Osteocyte (in vitro differentiated cells): ENCODE measurements at places on chromosomes 5 and 9. TPM values are rescaled to one million over a fixed set of nuclear protein-coding genes. Genes with fewer than 3 reads are reported as not detected.

BTNL8 gene
- not detected in 2 replicates for total RNA-seq

- H3K4me3 ChIP-seq, result no peak overlapping the region
- H3K27me3 ChIP-seq, result no peaks in the 10 kb centered on the region
- no peaks in the 10 kb centered on the region for H3K36me3 ChIP-seq
- no peak for DNase-seq
- H3K27ac ChIP-seq, result no peak overlapping the region
Measured at GRCh38 chr9:84966876-84967830, 297.6 kb downstream of the NTRK2 start.

DNA sequence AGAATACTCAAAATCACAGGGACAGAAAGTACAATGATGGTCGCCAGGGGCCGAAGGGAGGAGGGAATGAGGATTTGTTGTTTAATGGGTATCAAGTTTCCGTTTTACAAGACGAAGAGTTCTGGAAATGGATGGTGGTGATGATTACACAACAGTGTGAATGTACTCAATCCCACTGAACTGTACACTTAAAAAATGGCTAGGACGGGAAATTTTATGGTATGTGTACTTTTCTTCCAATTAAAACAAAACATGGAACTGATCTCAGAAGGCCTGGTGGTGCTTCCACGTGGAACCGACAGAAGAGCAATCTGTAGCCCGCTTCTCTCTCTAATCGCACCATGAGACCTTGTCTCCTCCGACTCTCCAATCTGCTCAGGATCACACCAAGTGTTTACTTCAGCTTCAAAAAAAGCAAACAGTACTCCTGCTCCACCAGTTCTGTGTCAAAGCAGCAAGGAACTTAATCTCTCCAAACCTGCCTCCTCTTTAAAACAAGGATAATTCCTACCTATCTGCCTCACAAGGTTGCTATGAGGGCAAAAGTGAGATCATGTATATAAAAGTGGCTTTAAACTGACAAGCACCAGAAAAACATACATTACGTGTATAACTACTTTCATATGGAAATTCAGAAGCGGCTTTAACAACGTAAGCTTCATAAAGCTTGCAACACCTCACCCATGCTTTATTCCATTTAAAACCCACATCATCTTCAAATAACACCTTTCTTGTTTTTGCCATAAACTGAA, 2.1 kb downstream of the ECPAS start:
- peaks cover 44% of the 10 kb centered on the region for H3K4me1 ChIP-seq
- no peak for DNase-seq
- H3K27ac ChIP-seq, result peak overlapping the region; percentile 89

GRCh38 chr5:107952450-107952849, 281.7 kb upstream of the EFNA5 start:
- H3K4me1 ChIP-seq, result peaks cover 10% of the 10 kb centered on the region
- no peaks in the 10 kb centered on the region for H3K27me3 ChIP-seq
- no peak overlapping the region for H3K4me3 ChIP-seq
- no peak overlapping the region for H3K27ac ChIP-seq
- no peak for DNase-seq
- no peaks in the 10 kb centered on the region for H3K36me3 ChIP-seq

DNA sequence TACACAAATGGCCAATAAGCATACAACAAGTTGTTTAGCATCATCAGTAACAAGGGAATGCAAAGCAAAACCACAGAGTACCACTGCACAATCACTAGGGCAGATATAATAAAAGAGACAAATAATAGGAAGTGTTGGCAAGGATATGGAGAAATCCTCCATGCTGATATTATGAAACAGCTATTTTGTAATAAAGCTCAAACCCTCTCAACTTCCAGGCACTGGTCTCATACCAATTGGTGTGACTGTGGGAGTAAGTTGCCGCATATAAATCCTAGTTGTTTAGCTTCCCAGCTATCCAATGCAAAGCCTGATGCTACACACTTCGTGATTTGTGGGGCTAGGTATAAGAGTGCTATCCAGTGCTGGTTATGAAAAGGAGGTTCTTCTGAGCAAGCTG, 88.6 kb downstream of the SMIM23 start:
- no peak overlapping the region for H3K27ac ChIP-seq
- peaks cover 8% of the 10 kb centered on the region for H3K4me1 ChIP-seq
- peaks cover 49% of the 10 kb centered on the region for H3K36me3 ChIP-seq
- H3K4me3 ChIP-seq, result no peak overlapping the region
- H3K27me3 ChIP-seq, result no peaks in the 10 kb centered on the region

DNA sequence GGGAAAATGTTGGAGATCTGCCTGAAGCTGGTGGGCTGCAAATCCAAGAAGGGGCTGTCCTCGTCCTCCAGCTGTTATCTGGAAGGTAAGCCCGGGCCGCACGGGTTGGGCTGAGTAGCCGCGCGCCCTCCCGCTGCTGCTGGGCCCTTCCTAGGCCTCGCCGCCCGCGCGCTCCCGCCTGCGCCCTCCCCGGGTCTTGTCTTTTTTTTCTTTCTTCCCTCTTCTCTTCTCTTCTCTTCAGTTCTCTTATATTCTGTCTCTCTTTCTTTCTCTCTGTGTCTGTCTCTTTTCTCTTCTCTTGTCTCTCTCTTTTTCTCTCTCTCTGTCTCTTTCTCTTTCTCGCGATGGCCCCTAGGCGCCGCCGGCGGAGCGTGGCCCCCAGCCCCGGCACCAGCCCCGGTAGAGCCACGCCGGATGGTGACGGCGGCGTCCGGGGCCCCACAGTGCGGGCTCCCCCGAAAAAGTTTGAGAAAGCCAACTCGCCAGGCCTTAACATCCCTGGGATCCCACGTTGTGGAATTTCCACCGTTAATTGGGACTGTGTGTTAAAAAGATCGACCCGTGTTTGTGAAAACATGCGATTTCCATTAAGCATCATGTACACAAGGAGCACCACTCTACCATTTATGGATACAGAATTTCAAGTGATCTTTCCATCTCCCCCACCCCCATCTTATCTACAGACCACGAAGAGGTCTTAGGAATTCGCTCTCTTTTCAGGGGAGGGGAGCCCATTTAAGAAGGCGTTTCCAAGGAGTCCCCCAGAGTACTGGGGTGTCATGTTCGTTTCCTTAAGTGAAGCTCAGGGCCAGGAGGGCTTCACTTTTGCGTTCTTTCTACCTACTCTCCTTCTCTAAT, 616 bp downstream of the ABL1 start:
- peaks cover 61% of the 10 kb centered on the region for H3K4me1 ChIP-seq
- H3K4me3 ChIP-seq, result peak overlapping the region; percentile 98
- H3K27ac ChIP-seq, result peak overlapping the region; percentile 98
- H3K27me3 ChIP-seq, result no peaks in the 10 kb centered on the region

DNA sequence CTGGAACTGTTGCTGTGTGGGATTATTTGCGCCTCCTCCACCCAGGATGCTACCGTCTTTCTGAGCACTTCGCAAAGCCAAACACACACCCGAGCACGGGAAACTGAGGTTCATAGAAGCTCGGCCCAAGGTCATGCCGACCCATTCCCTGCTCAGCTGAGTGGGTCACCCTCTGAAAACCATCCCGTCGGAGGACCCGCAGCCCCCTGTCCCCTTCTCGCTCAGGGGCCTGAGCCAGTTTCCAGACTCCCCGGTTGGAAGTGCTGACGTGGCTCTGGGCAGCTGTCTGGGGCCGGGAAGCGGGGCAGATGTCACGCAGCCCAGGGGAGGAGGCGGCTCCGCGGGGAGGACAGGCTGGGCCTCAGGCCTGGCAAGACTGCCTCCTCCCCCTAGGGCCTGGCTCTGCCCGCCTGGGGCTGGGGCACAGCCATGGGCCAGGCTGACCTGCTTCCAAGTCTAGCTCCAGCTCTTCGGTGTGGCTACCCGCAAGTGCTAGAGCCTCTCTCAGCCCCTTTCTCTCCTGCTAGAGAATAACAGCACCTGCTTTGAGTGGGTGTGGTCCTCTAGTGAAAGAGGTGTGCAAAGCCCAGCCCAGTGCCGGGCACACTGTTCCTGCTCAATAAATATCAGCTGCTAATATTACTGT, 9.9 kb upstream of the CXXC5 start:
- peak; percentile 93 for DNase-seq
- H3K27me3 ChIP-seq, result no peaks in the 10 kb centered on the region
- H3K36me3 ChIP-seq, result no peaks in the 10 kb centered on the region
- H3K27ac ChIP-seq, result peak overlapping the region; percentile 98
- peak overlapping the region; percentile 58 for H3K4me3 ChIP-seq

ANKRD34B gene
- total RNA-seq, result not detected in 2 replicates
